ENCODE measurements at places on chromosomes 11 and 22. TPM values are rescaled to one million over a fixed set of nuclear protein-coding genes. Genes with fewer than 3 reads are reported as not detected.

The SCUBE2 gene
- 7.5 TPM for total RNA-seq

The KCNJ1 gene
- total RNA-seq = not detected

The OR2AT4 gene
- total RNA-seq = not detected

The C22orf31 gene
- total RNA-seq = 0.32 TPM

The OR10A2 gene
- total RNA-seq = not detected

The TRIM48 gene
- not detected for total RNA-seq

The CRYBB3 gene
- 0.72 TPM for total RNA-seq

The FOXRED2 gene
- total RNA-seq = 14.3 TPM

The DEFB131B gene
- not detected for total RNA-seq

The ANO1 gene
- total RNA-seq = 16.4 TPM

The OAF gene
- 152 TPM for total RNA-seq

The GRM5 gene
- total RNA-seq = not detected

The RAG1 gene
- 1.5 TPM for total RNA-seq

The FAM168A gene
- 16.9 TPM for total RNA-seq

The PITPNM1 gene
- 89.3 TPM for total RNA-seq

The TBC1D22A gene
- 36.4 TPM for total RNA-seq

The OR5T1 gene
- total RNA-seq = not detected

The CARD16 gene
- 40.2 TPM for total RNA-seq

The ANO3 gene
- total RNA-seq = 0.13 TPM

The SULT4A1 gene
- 0.10 TPM for total RNA-seq

The CCDC73 gene
- total RNA-seq = not detected

The LARGE1 gene
- total RNA-seq = 46.5 TPM

The SMIM35 gene
- not detected for total RNA-seq

The MCAM gene
- total RNA-seq = 5.4 TPM

The HTATIP2 gene
- 116 TPM for total RNA-seq

The MOV10L1 gene
- total RNA-seq = 0.27 TPM

The RRAS2 gene
- 26.9 TPM for total RNA-seq

The OR8D1 gene
- total RNA-seq = not detected

The CYTH4 gene
- total RNA-seq = 3.0 TPM

The KCNJ4 gene
- total RNA-seq = not detected

The CWF19L2 gene
- 9.0 TPM for total RNA-seq

The GAB4 gene
- not detected for total RNA-seq

The TSSK2 gene
- total RNA-seq = not detected

All from colonic mucosa (tissue), 4 donors.